ENCODE measurements at places on chromosomes 2 and 18. TPM values are rescaled to one million over a fixed set of nuclear protein-coding genes. Genes with fewer than 3 reads are reported as not detected.

Gene GREB1L
- 8.8 TPM for total RNA-seq

Gene TNFRSF11A
- not detected for total RNA-seq

Gene EPC2
- total RNA-seq: 20.6 TPM

Gene CHRNG
- 697 TPM for total RNA-seq

Gene GALNT5
- 25.6 TPM for total RNA-seq

Gene SKOR2
- total RNA-seq: not detected

Gene ALPG
- total RNA-seq: not detected

Gene ACTR3
- total RNA-seq: 285 TPM

Gene CIB4
- not detected for total RNA-seq

Gene ZNF513
- total RNA-seq: 15.3 TPM

Gene ABCG5
- total RNA-seq: not detected

Gene PFN4
- 1.1 TPM for total RNA-seq

Gene LOXL3
- total RNA-seq: 3.4 TPM

Gene GDF7
- total RNA-seq: not detected

Gene GPR45
- not detected for total RNA-seq

Gene IAH1
- total RNA-seq: 71.4 TPM

Gene HOXD8
- 0.88 TPM for total RNA-seq

Gene GALR1
- total RNA-seq: not detected

Gene COL3A1
- total RNA-seq: 1,575 TPM

Gene SIX3
- total RNA-seq: not detected

Gene COL4A3
- total RNA-seq: 0.08 TPM

Gene LYG1
- total RNA-seq: not detected

Gene ZSWIM2
- 0.16 TPM for total RNA-seq

Gene EMILIN1
- 4.3 TPM for total RNA-seq

Gene WDR75
- 45.2 TPM for total RNA-seq

Gene ITGB6
- 152 TPM for total RNA-seq

Gene SCN1A
- not detected for total RNA-seq

Gene EGR4
- total RNA-seq: not detected

Gene GRHL1
- 1.4 TPM for total RNA-seq

Gene PLCD4
- total RNA-seq: 11.8 TPM

Gene AGFG1
- 153 TPM for total RNA-seq

Gene SERPINB7
- total RNA-seq: 4.5 TPM

Gene SIGLEC15
- total RNA-seq: not detected

Gene BMP10
- total RNA-seq: not detected
